ENCODE measurements at places on chromosomes 2 and 18. TPM values are rescaled to one million over a fixed set of nuclear protein-coding genes. Genes with fewer than 3 reads are reported as not detected.

Gene CCDC68
- total RNA-seq = 0.33 TPM

Gene ALPG
- total RNA-seq = not detected

Gene DES
- total RNA-seq = not detected

Gene CAPN13
- not detected for total RNA-seq

Gene CDKL4
- total RNA-seq = 0.38 TPM

Gene MEP1B
- not detected for total RNA-seq

GRCh38 chr2:57536535-57537231 is 509.9 kb upstream of the VRK2 start:
- no peak overlapping the region for H3K4me3 ChIP-seq
- no peaks in the 10 kb centered on the region for H3K36me3 ChIP-seq
- H3K27ac ChIP-seq = no peak overlapping the region
- H3K4me1 ChIP-seq = no peaks in the 10 kb centered on the region
- H3K27me3 ChIP-seq = no peaks in the 10 kb centered on the region

GRCh38 chr18:3704556-3705344 is 254.8 kb downstream of the TGIF1 start:
- no peaks in the 10 kb centered on the region for H3K36me3 ChIP-seq
- peaks cover 9% of the 10 kb centered on the region for H3K27me3 ChIP-seq
- no peak overlapping the region for H3K27ac ChIP-seq

DNA sequence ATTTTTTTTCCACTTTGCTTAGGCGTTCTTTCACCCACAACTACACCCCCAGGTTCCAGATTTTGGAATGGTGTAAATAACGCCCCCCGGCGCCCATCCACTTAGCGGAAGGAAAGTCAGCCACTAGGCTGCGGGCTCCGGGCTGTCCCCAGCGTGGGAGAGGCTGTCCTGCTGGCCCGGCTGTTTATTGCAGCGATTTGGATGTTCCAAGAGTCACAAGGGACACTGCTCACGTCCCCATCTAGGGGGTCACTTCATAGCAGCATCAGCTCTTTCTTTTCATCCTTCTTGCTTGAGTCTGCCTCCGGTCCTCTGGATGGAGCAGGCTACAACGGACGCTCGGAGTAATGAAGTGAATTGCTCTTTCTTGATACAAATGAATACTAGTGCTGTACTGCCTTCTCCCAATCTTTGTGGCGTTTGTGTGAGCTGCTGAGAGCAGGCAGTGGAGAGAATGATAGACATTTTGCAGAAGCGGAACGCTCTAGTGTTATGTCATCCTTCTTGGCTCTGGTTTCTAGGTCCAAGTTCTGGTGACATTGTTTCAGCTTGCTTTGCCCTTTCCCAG is 50.7 kb upstream of the PAIP2B start:
- H3K4me1 ChIP-seq = peaks cover 18% of the 10 kb centered on the region
- no peak for DNase-seq
- no peak overlapping the region for H3K4me3 ChIP-seq
- peaks cover 29% of the 10 kb centered on the region for H3K27me3 ChIP-seq
- no peak overlapping the region for H3K27ac ChIP-seq

DNA sequence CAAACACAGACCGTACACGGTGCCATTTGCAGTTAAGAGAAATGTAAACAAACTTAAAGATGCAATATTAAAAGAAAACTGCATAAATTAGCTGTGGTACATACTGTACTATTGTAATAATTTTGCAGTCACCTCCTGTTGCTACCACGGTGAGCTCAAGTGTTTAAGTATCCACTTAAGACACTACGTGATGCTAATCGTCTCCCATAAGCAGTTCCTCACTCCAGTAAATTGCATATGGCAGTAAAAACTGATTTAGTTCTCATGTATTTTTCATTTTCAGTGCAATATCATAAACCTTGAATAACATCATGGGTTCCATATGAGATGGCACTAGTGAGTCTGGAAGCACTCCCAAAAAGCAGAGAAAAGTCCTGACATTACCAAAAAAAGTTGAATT is 14.4 kb downstream of the CLEC4F start:
- no peak overlapping the region for H3K27ac ChIP-seq
- no peaks in the 10 kb centered on the region for H3K36me3 ChIP-seq
- H3K4me1 ChIP-seq = no peaks in the 10 kb centered on the region
- DNase-seq = no peak
- H3K27me3 ChIP-seq = no peaks in the 10 kb centered on the region

DNA sequence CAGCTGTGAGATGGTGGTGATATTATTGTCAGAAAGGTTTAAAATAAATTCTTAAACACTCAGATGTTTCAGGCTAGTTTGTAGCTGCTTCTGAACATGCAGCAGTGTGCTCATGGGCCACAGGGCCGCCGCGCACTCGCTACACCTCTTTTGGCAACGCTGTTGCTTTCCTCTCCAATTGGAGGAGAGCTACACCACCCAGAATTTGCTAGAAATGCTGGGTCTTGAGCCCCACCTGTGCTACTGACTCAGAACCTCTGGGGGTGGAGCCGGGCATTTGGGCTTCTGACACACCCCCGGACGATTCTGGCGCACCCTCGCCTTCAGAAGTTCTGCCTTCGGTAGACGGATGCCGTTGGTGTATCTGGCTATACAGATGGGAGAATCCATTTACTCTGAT is 15.7 kb downstream of the LRRFIP1 start:
- H3K36me3 ChIP-seq = no peaks in the 10 kb centered on the region
- no peak for DNase-seq
- no peak overlapping the region for H3K4me3 ChIP-seq
- H3K4me1 ChIP-seq = no peaks in the 10 kb centered on the region
- H3K27me3 ChIP-seq = no peaks in the 10 kb centered on the region

- H3K4me3 ChIP-seq = no peak overlapping the region
- H3K4me1 ChIP-seq = peaks cover 12% of the 10 kb centered on the region
- no peaks in the 10 kb centered on the region for H3K36me3 ChIP-seq
These were observed 14.3 kb downstream of the IMPA2 start for GRCh38 chr18:11995445-11996189.

GRCh38 chr2:222920657-222921186 is 59.9 kb downstream of the ACSL3 start:
- DNase-seq = no peak
- H3K36me3 ChIP-seq = peaks cover 29% of the 10 kb centered on the region
- no peak overlapping the region for H3K27ac ChIP-seq
- H3K4me3 ChIP-seq = no peak overlapping the region

DNA sequence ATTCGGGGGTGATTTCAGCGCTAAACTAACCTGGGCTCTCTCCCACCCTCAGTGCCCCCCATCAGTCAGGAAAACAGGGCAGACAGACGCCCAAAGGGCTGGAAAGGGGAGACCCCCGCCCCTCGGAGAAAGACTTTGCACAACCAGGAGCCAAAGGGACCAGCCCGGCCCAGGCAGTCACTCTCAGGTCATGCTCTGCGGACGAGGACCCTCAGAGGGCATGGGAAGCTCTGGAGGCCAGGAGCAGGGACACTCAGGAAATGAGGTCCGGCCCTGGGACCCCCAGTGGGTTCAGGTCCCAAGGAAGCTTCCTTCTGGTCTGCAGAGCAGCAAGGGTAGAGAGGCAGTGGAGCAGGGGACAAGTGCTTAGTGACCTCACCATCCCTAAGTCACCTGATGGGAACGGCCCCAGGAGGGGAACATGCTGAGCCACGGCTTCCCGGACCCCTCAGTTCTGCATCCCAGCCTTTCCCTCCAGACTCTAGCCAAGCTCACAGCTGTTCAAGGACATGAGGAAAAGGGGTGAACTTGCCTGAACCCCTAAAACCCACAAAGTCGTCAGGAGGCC is 88.0 kb upstream of the GPC1 start:
- H3K27me3 ChIP-seq = no peaks in the 10 kb centered on the region
- H3K27ac ChIP-seq = no peak overlapping the region
- no peaks in the 10 kb centered on the region for H3K36me3 ChIP-seq
- no peak for DNase-seq

DNA sequence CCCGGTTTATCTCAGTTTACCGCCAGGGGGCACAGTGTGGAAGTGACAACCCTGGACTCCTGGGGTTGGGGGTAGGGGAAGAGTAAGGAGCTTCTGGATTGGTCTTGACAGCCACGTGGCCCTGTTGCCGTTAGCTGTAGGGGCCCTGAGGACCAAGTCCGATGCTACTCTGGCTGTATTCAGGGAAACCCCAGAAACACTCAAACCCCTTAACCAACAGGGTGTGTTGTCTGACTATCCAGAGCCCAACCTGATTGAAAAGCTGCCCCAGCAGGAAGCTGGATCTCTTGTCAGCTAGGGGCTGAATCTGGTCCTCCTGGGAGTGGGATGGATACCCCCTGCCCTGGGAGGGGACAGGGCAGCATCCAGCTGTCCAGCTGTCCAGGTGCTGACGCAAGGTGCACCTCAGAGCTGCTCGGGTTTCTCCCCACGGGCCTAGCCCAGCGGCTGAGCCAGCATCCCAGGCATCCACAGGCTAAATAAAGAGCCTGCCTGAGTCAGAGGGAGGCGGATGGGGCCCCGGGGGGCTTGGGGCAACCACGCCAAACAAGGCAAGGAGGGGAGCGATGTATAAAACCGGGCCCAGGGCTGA is 3.1 kb upstream of the GMPPA start:
- peaks cover 37% of the 10 kb centered on the region for H3K4me1 ChIP-seq
- H3K27me3 ChIP-seq = peaks cover 33% of the 10 kb centered on the region
- DNase-seq = peak; percentile 8
- no peak overlapping the region for H3K4me3 ChIP-seq
- H3K36me3 ChIP-seq = no peaks in the 10 kb centered on the region

DNA sequence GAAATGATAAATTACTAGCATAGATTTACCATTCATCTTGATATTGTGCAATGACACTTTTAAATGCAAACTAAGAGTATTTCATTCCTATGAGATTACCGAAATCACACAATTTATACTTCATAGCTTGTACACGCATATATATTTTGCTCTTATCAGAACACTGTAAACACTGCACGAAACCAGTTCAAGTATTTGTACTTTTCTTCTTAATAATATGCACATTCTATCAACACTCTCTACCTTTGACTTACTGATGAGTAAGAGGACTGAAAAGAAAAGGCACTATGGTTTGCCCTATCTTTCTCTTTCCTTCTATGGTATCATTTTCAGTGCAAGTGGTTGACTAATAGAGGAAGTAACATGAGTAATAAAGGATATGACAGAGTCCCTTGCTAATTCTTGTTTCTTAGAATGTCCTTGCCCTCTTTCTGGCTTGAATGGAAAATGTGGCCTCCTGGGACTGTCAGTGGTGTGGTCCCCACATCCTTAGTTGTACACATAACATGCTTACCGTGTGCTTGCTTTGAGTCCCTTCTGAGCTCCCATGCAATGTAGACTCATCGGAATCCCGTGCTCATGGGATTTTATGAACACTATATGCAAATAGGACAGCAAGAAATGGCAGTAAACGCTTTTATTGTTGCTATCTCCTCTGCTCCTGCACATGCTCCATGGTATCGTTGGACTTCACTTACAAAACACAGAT is 363.5 kb upstream of the TNP1 start:
- no peaks in the 10 kb centered on the region for H3K36me3 ChIP-seq
- peaks cover 18% of the 10 kb centered on the region for H3K4me1 ChIP-seq
- peak; percentile 0 for DNase-seq
- H3K27ac ChIP-seq = no peak overlapping the region
- no peak overlapping the region for H3K4me3 ChIP-seq
- H3K27me3 ChIP-seq = no peaks in the 10 kb centered on the region

DNA sequence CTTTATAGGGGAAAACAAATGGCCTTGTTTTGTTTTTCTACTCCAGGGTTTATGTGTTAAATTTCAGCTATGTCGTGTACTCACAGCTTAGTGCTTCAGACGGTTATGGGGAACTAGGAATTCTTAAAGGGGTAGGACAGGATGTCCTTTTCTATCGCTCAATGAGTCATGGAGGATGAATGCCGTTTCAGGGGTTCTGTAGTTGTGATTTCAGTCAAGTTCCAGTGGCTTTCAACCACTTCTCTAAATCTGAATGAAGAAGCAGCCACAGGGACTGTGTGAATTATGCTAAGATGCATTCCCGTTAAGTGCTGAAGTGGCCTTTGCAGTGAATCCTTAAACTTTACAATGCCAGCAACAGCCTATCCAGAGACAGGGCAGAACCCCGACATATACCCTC is 1231.7 kb upstream of the ZEB2 start:
- no peak for DNase-seq
- H3K36me3 ChIP-seq = no peaks in the 10 kb centered on the region
- H3K27me3 ChIP-seq = no peaks in the 10 kb centered on the region
- no peak overlapping the region for H3K27ac ChIP-seq
- H3K4me3 ChIP-seq = no peak overlapping the region

GRCh38 chr2:221402072-221402471 is 170.0 kb downstream of the EPHA4 start:
- H3K4me3 ChIP-seq = no peak overlapping the region
- no peak for DNase-seq
- no peaks in the 10 kb centered on the region for H3K27me3 ChIP-seq
- H3K4me1 ChIP-seq = no peaks in the 10 kb centered on the region
- H3K27ac ChIP-seq = no peak overlapping the region
- no peaks in the 10 kb centered on the region for H3K36me3 ChIP-seq

DNA sequence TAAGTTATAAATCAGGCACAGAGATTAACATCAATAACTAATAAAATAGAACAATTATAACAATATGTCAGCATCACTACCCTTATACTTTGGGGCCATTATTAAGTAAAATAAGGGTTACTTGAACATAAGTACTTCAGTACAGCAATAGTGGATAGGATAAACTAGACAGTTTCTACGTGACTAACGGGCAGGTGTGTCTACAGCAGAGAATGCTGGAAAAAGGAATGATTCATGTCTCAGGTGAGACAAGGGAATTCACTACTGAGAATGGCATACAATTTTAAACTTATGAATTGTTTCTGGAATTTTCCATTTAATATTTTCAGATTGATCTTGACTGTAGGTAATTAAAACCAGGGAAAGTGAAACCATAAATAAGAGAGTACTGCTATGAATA is 5.5 kb downstream of the WDR75 start:
- no peak for DNase-seq
- no peak overlapping the region for H3K4me3 ChIP-seq
- peaks cover 56% of the 10 kb centered on the region for H3K4me1 ChIP-seq
- no peaks in the 10 kb centered on the region for H3K27me3 ChIP-seq

- H3K27me3 ChIP-seq = no peaks in the 10 kb centered on the region
- no peak overlapping the region for H3K4me3 ChIP-seq
- H3K4me1 ChIP-seq = peaks cover 18% of the 10 kb centered on the region
These were observed 2.2 kb upstream of the GYPC start for GRCh38 chr2:126653761-126654160.

- H3K27me3 ChIP-seq = no peaks in the 10 kb centered on the region
- no peak for DNase-seq
- no peak overlapping the region for H3K4me3 ChIP-seq
- no peaks in the 10 kb centered on the region for H3K4me1 ChIP-seq
These were observed 35.8 kb downstream of the CCDC68 start for GRCh38 chr18:54923339-54923956.

GRCh38 chr2:173869244-173870229 is 95.6 kb downstream of the SP3 start:
- H3K4me1 ChIP-seq = no peaks in the 10 kb centered on the region
- no peak overlapping the region for H3K27ac ChIP-seq
- no peak for DNase-seq
- H3K36me3 ChIP-seq = no peaks in the 10 kb centered on the region
- H3K4me3 ChIP-seq = no peak overlapping the region
- no peaks in the 10 kb centered on the region for H3K27me3 ChIP-seq
